ENCODE measurements at places on chromosomes 3 and 15.

DNA sequence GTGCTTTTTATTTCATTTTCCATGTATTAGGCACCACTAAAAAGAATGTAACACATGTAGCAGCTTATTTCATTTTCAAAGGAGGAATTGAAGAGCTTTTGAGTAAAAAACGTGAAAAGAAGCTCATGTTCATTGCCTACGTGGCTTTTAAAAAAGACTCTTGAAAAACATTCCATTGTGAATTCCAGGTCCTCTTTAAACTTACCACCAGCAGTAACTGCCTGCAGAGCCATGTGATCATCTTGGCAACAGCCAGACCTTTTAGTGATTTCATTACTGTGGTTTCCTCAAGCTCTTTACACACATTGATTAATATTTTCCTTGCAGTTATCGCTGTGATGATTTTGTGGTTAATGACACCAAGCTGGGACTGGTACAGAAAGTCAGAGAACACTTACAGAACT is 43.8 kb upstream of the FBXL22 start:
- peak; percentile 98 for DNase-seq

- DNase-seq: no peak
Measured at GRCh38 chr3:3366386-3366785, 186.9 kb upstream of the CRBN start.

DNA sequence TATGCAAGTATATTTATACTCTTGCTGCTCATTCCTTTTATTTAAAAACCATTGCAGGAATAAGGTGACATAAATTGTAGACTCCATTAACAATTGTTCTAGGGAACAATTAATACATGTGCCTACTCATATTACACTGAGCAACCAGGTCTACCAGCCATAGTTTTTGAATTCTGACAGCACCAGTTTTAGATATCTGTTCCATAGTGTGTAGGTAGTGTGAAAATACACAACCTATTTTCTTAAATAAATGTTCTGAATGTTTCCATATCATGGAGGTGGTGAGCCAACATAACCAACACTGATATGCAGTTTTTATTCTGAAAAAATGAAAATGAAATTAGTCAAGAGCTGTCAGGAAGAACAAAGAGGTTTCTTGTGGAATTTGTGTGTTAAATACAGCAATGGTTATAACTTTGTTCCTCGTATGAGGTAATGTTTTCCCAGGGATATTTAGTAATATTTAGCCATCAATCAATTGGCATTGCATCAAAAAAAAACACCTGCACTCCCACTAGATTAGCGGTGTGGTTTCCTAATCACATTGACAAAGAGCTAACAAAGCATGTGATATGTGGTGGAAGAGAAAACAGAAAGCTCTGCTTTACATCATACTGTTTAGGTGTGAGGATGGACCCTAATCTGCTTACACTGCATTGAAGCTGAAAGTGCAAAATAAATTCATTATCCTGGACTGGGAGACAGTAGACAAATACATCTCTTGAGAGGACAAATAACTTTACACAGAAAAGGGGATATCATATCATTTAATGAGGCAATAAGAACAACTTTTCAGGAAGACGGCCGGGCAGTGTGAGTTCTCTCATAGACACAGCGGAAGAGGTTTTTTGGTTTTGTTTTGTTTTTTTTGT is 369.5 kb upstream of the THBS1 start:
- no peak for DNase-seq

- DNase-seq: no peak
Measured at GRCh38 chr15:50552238-50552637, 5.8 kb upstream of the USP50 start.

DNA sequence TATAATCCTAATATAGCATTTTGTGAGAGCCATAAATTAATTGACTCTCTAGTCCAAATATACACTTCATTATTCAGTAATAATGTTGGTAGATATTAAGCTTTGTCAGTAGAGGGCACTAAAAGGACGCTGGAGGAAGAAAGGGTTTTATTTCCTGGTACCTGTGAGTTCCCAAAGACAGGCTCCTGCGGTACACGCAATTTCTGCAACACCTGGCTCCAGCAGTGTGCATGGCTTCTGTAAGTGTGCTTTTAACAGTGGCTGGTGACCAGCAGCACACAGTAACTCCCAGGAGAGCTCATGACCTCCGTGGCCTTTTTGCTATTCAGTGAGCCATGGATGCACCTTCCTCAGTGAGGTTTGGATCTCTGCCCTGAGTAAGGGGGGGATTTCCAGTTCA is 338.3 kb upstream of the ZNF385D start:
- peak; percentile 20 for DNase-seq

DNA sequence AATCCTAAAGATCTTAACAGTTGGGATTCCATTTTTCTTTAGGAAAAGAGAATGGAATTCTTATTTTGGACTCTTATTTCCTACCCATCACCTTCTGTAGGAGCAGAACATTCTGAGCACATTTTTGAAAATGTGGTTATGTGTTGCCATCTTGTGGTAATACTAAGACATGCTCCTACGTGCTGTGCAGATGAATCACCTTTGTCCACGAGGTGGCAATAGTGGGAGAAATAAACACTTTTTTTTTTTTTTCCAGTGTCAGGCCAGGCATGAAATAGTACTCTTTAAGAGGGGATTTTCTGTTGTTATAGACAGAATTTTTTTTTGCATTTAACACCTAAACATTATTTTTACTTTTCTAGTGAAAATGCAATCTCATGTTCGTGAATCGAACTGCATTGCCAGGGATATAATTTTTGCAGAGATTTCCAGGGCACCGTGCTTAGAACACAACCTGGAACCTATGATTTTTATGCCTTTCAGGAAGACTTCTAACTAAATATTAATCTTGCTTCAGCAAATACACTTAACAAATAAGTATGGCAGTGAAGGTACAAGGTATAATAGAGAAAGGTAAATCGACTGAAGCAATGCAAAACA is 196.6 kb downstream of the GAP43 start:
- DNase-seq: peak; percentile 87

DNA sequence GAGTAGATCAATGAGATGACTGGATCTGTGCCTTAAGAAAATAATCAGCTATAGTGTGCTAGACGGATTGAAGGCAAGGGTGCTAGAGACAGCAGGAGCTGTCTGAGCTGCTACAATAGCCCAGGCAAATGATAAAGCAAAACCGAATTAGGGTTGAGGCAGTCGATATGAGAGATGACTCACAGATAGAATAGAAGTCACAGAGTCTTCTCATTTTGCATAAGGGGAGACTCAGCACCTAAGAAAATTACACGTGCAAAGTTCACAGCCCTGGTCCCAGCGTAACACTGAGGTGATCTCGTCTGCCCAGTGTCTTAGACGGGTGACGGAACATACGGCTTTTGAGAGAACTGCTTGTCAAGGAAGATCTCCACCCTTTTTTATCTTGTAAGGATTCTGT is 11.6 kb downstream of the LPP start:
- no peak for DNase-seq

DNA sequence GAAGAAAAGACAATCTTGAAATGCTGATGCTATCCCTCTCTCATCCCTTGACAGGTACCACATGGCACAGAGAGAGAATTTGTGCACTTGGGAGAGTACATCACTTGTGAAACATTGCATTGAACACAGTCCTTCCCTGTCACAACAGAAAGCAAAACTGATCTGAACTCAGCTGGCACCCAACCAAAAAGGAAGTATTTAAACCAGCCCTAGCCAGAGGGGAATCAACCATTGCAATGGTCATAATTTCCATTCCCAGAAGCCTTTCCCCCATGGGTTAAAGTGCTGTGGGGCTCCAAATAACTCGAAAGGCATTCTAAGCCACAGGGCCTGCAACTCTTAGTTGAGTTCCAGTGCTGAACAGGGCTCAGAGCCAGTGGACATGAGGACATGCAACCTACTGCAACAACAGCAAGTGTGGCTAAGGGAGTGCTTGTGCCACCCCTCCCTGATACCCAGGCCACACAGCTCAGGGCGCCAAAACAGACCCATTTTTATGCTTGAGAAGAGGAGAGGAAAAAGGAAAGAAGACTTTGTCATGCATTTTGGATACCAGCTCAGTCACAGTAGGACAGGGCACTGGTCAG is 530.8 kb upstream of the BCHE start:
- peak; percentile 1 for DNase-seq

- DNase-seq: peak; percentile 36
Measured at GRCh38 chr3:6860954-6861624, at the start of gene GRM7. Gene GRM7, plus strand, starts transcription at chr3:6861115.

DNA sequence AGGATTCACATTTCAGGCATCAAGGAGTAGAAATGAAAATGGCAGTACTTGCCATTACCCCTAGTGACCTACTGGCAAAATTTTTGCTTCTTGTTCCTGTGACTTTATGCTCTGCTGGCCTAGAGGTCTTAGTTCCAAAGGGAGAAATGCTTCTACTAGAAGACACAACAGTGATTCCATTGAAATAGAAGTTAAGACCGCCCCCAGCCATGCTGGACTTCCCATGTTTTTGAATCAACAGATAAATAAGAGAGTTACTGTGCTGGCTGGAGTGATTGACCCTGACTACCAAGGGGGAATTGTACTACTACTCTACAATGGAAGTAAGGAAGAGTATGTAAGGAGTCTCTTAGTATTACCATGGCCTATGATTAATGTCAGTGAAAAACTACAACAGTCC is 196.2 kb upstream of the AZI2 start:
- no peak for DNase-seq

DNA sequence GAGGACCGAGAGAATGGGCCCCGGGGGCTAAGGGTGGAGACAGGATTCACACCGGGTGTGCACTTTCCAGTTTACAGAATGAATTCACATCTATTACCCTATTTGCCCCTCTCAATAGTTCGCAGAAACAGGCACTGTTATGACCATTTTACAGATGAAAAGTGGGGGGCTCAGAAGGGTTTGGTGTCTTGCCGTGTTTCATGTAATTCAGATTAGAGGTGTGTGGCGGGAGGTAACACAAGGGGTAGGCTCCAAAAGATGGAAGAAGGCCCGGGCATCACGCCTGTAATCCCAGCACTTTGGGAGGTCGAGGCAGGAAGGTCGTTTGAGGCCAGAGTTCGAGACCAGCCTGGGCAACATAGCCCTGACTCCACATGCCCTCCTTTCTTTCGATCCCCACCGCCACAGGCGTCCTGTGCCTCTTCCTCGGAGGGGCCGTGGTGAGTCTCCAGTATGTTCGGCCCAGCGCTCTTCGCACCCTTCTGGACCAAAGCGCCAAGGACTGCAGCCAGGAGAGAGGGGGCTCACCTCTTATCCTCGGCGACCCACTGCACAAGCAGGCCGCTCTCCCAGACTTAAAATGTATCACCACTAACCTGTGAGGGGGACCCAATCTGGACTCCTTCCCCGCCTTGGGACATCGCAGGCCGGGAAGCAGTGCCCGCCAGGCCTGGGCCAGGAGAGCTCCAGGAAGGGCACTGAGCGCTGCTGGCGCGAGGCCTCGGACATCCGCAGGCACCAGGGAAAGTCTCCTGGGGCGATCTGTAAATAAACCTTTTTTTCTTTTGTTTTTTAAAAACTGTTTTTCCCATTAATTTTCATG is 3.4 kb downstream of the DUOXA2 start:
- no peak for DNase-seq

DNA sequence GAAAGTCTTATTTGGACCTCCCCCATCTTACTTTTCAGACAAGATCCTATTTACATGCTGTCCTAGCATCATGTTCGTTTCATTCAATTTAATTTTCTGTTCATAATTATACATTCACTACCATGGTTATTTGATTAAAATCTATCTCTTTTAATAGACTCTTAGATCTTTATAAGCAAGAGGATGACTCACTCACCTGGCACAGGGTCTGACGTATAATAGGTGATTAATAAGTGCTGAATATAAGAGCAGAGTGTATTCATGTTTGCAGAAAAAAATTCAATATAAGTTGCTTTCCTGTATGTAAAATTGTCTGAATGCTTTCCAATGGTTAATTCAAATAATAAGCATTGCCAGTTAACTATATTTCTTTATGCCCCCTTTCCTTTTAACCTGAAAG is 165.5 kb upstream of the CBLB start:
- DNase-seq: no peak

GRCh38 chr15:68429691-68430470 is 2.1 kb downstream of the ITGA11 start:
- DNase-seq: peak; percentile 94

GRCh38 chr15:69451951-69452691 is 497 bp upstream of the RPLP1 start:
- peak; percentile 34 for DNase-seq

GRCh38 chr3:13025090-13025489 is 48.1 kb downstream of the IQSEC1 start:
- peak; percentile 46 for DNase-seq

- no peak for DNase-seq
Measured at GRCh38 chr15:40070166-40070557, 31.2 kb upstream of the SRP14 start.

DNA sequence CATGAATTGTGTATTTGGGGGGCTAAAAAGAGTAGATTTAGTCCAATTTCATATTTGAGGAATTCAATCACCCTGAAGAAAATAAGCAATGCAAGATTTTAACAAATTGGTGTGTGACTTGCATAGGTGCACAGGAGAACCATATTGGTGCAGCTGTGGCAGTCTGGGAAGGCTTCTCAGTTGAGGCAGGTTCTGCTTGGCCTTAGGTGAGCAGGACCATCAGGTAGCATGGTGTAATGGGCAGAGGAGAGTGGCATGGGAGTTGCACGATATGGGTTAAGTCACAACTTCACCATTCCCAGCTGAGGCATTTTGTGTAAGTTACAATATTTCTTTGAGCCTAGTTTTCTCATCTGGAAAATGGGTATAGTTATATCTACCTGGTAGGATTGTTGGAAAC is 10.5 kb downstream of the EBLN2 start:
- DNase-seq: no peak

DNA sequence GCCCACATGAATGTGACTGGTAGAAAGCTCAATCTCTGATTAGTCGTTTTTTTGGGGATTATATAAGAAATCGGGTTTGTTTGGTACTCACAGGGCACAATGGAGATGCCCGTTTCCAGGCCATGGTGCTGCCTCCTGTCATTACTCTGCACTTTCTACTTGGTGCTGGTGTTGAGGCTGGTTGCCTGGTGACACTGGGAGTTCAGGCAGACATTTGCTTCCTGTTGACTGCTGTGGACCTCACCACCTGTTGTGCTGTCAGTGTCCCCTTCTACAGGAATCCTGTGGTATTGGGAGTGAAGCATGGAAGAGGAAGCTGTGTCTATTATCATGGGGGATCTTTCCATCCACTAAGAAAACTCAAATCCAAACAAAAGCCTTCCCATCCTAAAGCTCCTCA is 227.2 kb upstream of the TBL1XR1 start:
- no peak for DNase-seq

GRCh38 chr15:86912661-86913060 is 833.0 kb downstream of the AGBL1 start:
- DNase-seq: no peak

DNA sequence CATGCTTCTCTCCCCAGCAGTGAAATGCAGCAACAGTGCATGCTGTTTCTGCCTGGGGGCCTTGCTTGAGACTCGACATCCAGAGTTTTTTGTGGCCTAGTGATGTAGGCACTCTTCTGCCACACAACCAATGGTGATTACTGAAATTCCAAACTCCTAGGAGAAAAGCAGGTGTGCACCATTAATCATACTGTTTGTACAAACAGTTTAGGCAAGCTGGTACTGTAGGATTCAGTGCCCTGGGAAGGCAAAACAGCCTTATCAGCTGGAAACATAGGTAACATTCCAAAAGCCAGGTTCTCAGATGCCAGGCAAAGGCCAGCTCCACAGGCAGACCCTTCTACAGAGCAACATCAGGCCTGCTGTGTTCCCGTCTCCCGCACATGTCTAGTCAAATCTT is 17.5 kb upstream of the RBP1 start:
- no peak for DNase-seq

- no peak for DNase-seq
Measured at GRCh38 chr3:113163152-113163551, 48.2 kb upstream of the BOC start.

Measured in fibroblast of upper back skin (primary cell).